HFFc6 (cell line): ENCODE measurements at places on chromosomes 3 and 15. TPM values are rescaled to one million over a fixed set of nuclear protein-coding genes. Genes with fewer than 3 reads are reported as not detected.

GRCh38 chr15:41881920-41882688 lies 11.7 kb downstream of the SPTBN5 start:
- DNase-seq = no peak
- no peak overlapping the region for H3K4me3 ChIP-seq
- no peaks in the 10 kb centered on the region for H3K36me3 ChIP-seq
- H3K27ac ChIP-seq = no peak overlapping the region
- H3K27me3 ChIP-seq = peaks cover 13% of the 10 kb centered on the region

DNA sequence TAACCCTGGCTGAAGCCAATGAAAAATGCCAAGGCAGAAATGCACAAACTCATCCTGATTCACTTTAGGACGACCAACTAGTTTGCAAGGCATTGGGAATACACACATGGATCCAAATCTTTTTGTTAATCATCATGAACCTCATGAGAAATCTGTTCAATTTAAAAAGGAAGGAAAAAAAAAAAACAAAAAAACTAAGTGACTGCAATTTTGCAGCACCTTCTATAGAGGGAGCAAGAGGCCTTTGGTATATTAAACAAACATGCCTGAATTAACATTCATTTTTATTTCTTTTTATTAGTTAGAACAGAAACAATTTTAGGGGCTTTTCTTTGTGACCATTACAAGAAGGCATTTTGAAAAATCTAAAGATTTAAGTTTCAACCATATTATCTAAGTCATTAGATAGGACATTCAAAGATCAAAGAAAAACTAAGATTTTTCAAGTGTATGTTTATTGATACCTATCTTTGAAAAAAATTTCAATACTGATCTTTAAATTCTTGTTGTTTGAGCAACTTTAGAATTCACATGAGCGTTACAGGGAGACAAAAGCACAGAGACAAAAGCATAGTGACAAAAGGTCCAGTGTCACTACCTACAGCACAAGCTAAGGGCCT lies 182.4 kb downstream of the CBLB start:
- no peak overlapping the region for H3K4me3 ChIP-seq
- H3K27ac ChIP-seq = no peak overlapping the region; the same call in 1 of the 2 replicates
- peaks cover 25% of the 10 kb centered on the region for H3K4me1 ChIP-seq

CHRNA5 gene
- 0.87 to 2.9 TPM (median 1.5 TPM) in 3 replicates for total RNA-seq

ALPK3 gene
- 0.05 to 0.60 TPM (median 0.15 TPM) in 3 replicates for total RNA-seq

TGM4 gene
- not detected in 3 replicates for total RNA-seq

PRTG gene
- total RNA-seq = 0.30 to 1.4 TPM (median 0.35 TPM) in 3 replicates

ATP13A3 gene
- 106 to 126 TPM (median 114 TPM) in 3 replicates for total RNA-seq

EID1 gene
- 241 to 274 TPM (median 251 TPM) in 3 replicates for total RNA-seq
